ENCODE measurements at places on chromosomes 2 and 18. TPM values are rescaled to one million over a fixed set of nuclear protein-coding genes. Genes with fewer than 3 reads are reported as not detected.

DNA sequence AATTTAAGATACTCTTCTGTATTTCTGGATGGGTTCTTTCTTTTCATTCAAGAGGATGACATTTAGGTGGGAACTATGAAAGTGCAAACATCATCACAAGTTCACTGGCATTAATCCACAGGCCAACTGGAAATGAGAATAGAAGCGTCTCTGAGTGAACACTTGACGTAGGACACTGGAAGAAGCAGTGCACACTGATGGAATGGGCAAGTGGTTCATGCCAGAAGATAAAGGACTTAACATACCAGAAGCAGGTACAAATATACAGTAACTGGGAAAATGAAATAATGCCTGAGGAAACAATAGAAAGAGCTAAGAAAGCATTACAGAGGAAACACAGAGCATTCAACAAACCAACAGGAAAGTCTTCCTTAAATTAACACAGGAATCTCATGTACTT, 120.9 kb upstream of the CCDC195 start:
- no peaks in the 10 kb centered on the region for H3K4me1 ChIP-seq
- peaks cover 65% of the 10 kb centered on the region for H3K36me3 ChIP-seq
- DNase-seq = no peak
- peak overlapping the region; percentile 68 for H3K27ac ChIP-seq
- no peak overlapping the region for H3K4me3 ChIP-seq

Gene APCDD1
- total RNA-seq = not detected

DNA sequence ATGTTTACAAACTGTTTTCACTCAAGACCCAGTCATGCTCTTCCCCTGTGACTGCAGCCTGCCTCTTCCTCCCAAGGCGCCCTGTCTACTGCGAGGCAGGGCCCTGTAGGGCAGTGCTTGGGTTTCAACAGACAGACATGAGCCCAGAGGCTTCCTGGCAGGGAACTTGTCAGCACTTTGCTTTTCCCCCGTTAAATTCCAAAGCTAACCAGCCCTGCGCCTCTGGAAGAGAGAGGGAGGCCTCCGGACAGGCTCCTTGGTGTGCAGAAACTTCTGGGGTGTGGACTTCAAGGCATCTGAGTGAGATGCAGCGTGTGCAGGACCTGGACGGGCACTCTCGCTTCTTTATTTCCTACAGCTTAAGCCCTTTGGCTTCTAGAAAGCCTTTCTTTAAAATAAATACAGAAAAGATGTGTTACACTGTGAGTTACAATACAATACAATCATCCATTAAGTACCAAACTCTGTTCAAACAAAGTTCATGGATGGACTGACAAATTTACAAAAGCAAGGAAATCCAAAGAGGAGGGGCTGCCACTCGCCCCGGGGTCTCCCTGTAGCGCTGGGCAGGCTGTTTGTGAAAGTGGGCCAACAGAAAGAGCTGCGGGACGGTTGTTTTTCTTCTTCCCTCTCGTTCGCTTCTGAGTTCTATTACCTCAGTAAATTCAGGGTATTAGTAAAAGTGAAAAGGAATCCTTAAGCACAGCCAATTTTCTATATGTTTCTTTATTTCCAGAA, 8.8 kb upstream of the ZNF516 start:
- DNase-seq = no peak
- H3K4me3 ChIP-seq = no peak overlapping the region
- peaks cover 6% of the 10 kb centered on the region for H3K27me3 ChIP-seq
- H3K27ac ChIP-seq = no peak overlapping the region
- H3K36me3 ChIP-seq = no peaks in the 10 kb centered on the region

Gene PLGLB2
- total RNA-seq = 1.9 TPM

- no peaks in the 10 kb centered on the region for H3K36me3 ChIP-seq
- H3K4me3 ChIP-seq = no peak overlapping the region
- no peaks in the 10 kb centered on the region for H3K4me1 ChIP-seq
- H3K27ac ChIP-seq = no peak overlapping the region
Measured at GRCh38 chr2:121907928-121908327, 152.5 kb downstream of the TSN start.

- peak overlapping the region; percentile 100 for H3K27ac ChIP-seq
- H3K36me3 ChIP-seq = peaks cover 60% of the 10 kb centered on the region
- no peaks in the 10 kb centered on the region for H3K27me3 ChIP-seq
- H3K4me1 ChIP-seq = peaks cover 82% of the 10 kb centered on the region
Measured at GRCh38 chr18:9106800-9107584, 4.5 kb downstream of the NDUFV2 start.

- H3K27me3 ChIP-seq = no peaks in the 10 kb centered on the region
- H3K4me3 ChIP-seq = no peak overlapping the region
- H3K36me3 ChIP-seq = peaks cover 4% of the 10 kb centered on the region
- no peak for DNase-seq
Measured at GRCh38 chr18:79366177-79367094, 29.3 kb upstream of the NFATC1 start.

- no peaks in the 10 kb centered on the region for H3K4me1 ChIP-seq
- no peak overlapping the region for H3K27ac ChIP-seq
- no peak overlapping the region for H3K4me3 ChIP-seq
- no peaks in the 10 kb centered on the region for H3K27me3 ChIP-seq
- DNase-seq = no peak
Measured at GRCh38 chr2:46377101-46377581, 79.9 kb downstream of the EPAS1 start.
